ENCODE measurements at places on chromosomes 3 and 15. TPM values are rescaled to one million over a fixed set of nuclear protein-coding genes. Genes with fewer than 3 reads are reported as not detected.

DNA sequence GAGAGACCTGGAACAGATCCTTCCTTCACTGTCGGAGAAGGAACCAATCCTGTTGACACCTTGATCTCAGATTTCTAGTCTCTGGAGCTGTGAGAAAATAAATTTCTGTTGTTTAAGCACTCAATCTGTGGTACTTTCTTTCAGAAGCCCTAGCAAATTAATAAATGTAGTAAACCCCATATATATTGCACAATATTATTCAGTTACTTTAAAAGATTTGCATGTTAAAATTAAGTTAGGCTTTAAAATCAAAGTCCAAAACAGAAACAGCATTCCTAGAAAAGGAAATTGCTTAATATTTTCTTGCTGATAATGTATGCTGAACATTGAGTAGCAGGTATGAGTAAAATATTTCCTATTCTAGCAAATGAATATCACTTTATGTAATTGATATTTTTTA is 113.2 kb downstream of the LEKR1 start:
- DNase-seq = no peak

DNA sequence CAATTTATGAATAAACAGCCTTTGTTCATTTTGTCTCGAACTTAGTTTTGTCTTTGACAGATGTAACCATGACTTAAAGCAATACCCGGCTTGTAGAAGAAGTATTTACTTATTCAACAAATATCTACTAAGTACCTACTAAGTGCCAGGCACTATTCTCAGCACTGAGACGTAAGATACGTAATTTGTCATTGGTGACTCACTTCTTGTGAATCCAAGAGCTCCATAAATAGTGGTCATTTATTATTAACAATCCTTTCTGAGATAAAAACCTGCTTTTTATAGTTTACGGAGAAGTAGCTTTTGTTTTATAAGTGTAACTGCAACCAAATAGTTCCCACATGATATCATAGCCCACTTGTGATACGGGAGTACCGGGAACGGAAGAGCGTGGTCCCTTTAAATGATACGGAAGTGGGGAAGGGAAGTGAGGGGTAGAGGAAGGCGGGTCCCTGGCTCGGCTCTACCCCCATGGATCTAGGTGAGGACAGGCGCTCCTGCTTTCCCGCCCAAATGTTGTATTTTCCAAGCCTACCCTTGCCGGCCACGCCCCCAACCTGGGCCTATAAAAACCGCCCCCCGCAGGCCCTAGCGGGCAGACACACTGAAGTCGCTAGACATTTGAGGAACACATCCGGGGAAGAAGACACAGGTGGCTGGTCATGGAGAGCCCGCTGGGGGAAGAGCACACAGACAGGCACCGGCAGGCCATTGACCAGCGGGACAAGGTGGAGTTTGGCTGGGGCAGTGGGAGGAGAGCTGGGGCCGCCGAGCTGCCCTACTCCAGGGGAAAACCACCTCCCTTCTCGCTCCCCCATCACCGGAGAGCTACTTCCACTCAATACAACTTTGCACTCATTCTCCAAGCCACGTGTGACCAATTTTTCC is at the start of gene SAMMSON:
SAMMSON (plus strand) TSS at position 594 of the 888 bp plus-strand sequence.
- no peak for DNase-seq

DNA sequence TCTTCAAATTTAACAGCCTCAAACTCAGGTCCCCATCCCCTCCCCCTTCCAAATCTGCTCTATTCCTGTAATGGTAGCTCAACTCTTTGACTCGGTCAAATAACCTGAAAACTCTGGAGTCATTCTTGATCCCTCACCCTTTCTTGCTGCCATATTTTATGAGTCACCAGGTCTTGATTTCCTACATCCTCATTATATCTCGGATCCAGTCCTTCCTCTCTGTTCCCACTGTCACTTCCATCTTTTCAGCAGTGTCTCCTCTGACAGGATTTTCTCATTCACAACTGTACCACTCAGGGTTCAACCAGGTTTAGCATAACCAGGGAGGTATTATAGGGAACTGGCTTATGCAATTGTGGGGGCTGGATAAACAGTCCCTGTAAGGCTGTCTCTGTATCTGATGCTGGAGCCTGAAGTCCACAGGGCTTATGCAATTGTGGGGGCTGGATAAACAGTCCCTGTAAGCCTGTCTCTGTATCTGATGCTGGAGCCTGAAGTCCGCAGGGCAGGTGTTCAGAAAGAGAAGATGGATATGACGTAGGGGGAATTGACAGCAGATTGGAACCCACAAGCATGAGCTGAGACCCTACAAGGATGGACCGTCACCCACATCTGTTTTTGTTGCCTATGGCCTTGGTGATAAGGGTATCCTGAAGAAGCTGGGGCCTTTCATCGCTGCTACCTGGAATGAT is 9.1 kb upstream of the FETUB start:
- DNase-seq = no peak

DNA sequence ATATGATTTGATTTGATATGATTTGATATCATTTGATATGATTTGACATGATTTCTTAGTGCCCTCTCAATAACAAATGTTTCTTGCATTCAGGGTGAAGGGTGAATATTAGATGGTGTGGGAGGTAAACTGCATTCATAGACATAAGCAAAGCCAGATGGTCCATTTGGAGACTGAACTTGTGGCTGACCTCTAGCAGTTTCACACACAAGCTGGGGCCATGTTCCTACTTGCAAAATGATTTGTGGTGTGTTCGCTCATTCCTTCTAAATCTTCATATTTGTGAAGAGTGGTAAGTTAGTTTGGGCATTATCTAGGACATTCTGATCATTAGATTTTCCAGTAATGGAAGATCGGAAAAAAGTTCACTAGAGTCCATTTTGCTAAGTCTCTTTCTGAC is 40.5 kb upstream of the CCR4 start:
- DNase-seq = no peak

DNA sequence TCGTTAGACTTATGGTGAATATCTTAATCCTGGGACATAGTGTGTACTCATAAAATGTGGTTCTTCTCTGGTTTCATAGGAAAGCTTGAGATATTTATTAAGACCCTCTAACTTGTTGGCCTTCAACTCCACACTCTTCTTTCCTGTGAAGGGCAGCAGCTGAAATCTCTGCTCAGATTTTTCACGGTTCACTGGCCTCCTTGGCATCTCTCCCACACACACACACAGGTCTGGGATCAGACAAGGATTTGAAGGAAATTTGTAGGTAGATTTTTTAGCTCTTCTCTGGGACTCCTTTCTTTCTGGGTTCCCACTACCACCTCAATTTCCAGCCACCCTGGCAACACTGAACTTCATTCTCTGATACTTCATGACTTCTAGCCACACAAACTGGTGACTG is 70.2 kb downstream of the MYRIP start:
- no peak for DNase-seq

LIPC gene
- polyA plus RNA-seq = not detected

RMDN3 gene
- polyA plus RNA-seq = 10.8 TPM

GRCh38 chr15:100529556-100529955 is 806 bp upstream of the CERS3 start:
- DNase-seq = no peak

GRCh38 chr3:193030276-193030675 is 112.6 kb upstream of the MB21D2 start:
- no peak for DNase-seq

DNA sequence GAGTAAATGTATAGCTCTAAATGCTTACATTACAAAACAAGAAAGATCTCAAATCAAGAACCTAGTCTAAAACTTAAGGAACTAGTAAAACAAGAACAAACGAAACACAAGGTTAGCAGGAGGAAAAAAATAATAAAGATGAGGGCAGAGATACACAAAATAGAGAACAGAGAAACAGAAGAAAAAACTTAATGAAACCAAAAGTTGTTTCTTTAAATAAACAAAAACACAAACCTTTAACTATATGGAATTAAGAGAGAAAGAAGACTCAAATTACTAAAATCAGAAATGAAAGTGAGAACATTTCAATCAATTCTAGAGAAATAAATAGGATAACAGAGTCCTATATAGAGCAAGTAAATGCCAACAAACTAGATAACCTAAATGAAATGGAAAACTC is 59.6 kb downstream of the DLG1 start:
- DNase-seq = no peak

RASGRF1 gene
- 0.42 TPM for polyA plus RNA-seq

CADM2 gene
- 28.3 TPM for polyA plus RNA-seq

- DNase-seq = no peak
Observed at GRCh38 chr3:60333710-60334109, 917.5 kb downstream of the FHIT start.

DNAH12 gene
- not detected for polyA plus RNA-seq

GRCh38 chr15:99502182-99502581 is 63.6 kb upstream of the MEF2A start:
- no peak for DNase-seq

DNA sequence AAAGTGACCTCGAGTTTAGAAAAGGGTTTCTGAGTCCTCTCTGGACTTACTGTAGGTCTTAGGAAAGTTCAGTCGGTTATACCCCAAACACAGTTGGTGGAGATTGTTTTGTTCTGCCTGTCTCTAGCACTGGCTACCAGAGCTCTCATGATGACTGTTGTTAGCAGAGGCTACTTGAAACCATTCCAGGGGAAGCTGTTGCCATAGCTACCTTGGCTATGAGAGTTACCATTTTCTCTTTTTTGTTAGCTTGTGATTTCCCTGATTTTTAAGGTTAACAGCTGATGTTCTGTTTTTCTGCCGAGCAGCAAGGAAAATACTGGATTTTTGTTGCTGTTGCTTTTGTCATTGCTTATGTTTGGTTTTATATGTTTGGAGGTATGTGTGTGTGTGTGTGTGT is 26.7 kb downstream of the ABHD2 start:
- no peak for DNase-seq

DNA sequence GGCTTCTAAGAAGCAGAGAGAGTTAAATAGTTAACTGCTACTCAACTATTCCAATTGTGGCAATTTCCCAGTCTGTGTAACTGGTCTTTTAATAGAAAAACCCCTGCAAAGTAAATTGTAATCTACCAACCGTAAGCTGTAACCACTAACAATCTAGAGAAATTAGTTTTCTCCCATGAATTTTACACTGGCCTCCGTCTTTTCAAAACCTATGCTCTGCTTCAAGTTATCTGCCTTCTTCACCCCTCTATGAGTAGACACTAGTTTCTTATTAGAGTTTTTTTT is 42.6 kb downstream of the LRRFIP2 start:
- no peak for DNase-seq

DGKG gene
- polyA plus RNA-seq = 0.48 TPM

DNA sequence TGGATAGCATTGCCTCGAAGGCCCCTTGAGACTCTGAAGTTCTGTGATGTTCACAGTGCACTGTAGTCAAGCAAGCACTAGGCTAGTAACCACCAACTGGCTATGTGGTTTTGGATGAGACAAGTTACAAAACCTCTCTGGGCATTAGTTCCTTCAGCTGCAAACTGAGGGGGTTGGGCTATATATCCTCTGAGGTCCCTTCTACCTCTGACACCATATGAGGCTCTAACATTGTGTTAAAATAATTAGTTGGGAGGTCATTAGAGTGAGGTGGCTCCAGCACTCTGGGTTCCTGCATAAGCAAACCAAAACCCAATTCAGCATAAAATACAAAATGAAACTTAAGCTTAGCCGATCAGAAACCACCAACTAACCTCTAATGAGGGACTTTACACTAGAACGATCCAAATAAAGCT is 209.5 kb upstream of the LRRN1 start:
- no peak for DNase-seq

DNA sequence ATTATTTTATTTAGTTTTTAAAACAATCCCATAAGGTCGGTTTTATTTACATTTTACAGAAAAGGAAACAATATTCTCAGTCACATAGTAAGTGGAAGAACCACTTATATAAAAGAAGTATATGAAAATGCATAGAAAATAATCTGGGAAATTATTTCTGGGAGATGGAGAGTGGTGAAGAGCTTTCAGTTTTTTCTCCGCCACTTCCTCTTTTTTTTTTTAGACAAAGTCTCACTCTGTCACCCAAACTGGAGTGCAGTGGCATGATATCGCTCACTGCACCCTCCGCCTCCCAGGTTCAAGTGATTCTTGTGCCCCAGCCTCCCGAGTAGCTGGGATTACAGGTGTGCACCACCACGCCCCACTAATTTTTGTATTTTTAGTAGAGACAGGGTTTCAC is 21.2 kb downstream of the RAD51 start:
- DNase-seq = no peak

- no peak for DNase-seq
Observed at GRCh38 chr15:27532358-27532757, 561.4 kb downstream of the GABRG3 start.

DNA sequence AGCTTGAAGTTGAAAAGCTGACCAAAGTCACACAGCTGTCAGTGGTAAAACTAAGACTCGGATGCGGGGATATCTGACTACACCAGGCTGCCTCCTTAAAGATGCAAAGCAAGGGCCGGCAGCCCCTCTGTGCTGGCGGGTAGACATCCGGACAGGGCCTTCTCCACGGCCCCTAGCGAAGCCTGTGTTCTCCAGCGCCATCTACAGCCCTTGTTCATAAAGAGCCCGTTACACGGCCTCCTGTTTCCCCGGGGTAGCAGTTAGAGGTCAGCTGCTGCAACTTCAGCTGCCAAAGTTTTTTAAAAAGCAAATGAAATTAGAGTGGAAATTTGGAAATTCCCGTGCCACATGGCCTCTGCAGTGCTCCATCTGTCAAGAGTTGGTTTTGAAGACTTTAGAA is 383.0 kb downstream of the TBL1XR1 start:
- peak; percentile 76 for DNase-seq

- DNase-seq = no peak
Observed at GRCh38 chr15:51865317-51865716, 35.9 kb downstream of the TMOD3 start.

DNA sequence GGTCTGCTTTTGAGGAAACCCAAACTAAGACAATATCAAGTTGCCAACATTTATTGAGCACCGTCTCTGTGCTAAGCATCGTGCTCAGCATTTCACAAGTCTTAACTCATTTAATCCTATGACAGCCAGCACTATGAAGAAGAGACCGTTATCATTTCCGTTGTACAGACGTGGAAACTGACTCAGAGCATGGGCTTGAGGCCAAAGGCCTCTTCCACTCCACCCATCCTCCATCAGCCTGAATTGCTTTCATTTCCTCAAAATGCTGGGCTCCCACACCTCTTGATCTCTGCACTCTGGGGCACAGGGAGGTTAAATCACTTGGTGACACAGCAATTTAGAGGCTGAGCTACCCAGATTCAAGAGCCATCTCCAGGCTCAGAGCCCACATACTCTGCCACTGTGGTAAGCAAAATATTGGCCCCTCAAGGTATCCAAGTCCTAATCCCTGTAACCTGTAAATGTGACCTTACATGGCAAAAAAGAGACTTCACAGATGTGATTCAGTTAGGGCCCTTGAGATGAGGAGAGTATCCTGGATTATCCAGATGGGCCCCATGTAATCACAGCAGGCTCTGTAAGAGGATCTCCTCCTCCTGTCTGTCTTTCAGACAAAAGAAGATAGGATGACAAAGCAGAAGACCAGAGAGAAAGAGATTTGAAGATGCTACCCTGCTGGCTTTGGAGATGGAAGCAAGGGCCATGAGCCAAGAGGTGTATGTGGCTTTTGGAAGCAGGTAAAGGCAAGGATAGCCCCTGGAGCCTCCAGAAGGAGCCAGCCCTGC is 24.3 kb upstream of the FLNB start:
- no peak for DNase-seq

CHRNA5 gene
- 5.4 TPM for polyA plus RNA-seq

GOLGA6D gene
- polyA plus RNA-seq = 0.27 TPM

LSAMP gene
- 2.0 TPM for polyA plus RNA-seq

GRCh38 chr3:132854856-132855535 is 132.8 kb upstream of the NPHP3 start:
- DNase-seq = no peak

ITIH1 gene
- not detected for polyA plus RNA-seq

GRCh38 chr3:130711565-130712324 is 34.9 kb downstream of the PIK3R4 start:
- no peak for DNase-seq

GRCh38 chr3:18656410-18656809 is 231.3 kb upstream of the SATB1 start:
- no peak for DNase-seq

GRCh38 chr3:14262212-14262611 is 83.6 kb downstream of the LSM3 start:
- DNase-seq = no peak

Data from H1 (cell line).